ENCODE measurements at places on chromosomes 5 and 9.
A peak's percentile ranks its signal among the peaks of the same experiment; 100 is the strongest.

DNA sequence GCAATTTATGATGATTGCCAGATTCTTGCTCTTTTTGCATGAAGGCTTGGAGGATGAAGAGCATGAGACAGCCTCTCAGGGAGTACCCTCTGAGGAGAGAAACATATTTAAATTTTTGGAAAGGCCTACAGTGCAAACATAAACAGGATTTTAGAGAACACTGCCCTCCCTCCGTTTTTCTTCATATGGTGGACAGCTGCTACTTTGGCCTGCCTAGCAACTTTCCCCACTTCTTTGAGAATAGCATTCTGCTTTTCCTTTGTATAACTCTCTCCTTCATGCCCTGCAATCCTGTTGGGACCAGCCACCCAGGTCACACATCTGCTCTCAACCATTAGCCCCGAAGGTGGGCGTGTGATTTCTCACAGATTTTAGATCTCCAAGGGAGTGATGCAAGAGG, 20.5 kb upstream of the TXN start:
- DNase-seq: no peak

GRCh38 chr5:168843277-168844015, 264.3 kb upstream of the PANK3 start:
- DNase-seq: peak; percentile 45

DNA sequence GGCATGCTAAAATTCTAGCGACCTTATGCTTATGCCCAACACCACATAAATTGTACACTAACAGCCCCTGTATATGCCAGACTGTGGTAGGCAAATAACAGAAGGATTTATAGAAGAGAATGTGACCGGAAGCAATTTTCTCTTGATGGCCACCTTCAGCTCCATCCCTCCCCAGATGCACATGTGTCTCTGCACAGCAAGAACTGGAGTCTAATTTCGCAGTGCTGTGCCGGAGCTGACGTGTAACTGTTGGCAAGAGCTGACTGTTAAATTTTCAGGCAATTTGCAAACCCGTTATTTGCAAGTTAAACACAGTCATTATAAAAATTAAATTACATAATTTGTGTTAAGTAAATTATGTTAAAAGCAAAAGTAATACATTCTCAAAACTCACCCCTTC, 48.4 kb downstream of the PCA3 start:
- no peak for DNase-seq

GRCh38 chr5:73776405-73776804, 150.4 kb downstream of the ARHGEF28 start:
- DNase-seq: no peak

- no peak for DNase-seq
Observed at GRCh38 chr9:36208521-36209253, 18.0 kb downstream of the CLTA start.

GRCh38 chr5:90601468-90601867, 42.9 kb downstream of the ADGRV1 start:
- DNase-seq: no peak

GRCh38 chr5:179878222-179879002, 19.8 kb upstream of the MRNIP start:
- DNase-seq: no peak

DNA sequence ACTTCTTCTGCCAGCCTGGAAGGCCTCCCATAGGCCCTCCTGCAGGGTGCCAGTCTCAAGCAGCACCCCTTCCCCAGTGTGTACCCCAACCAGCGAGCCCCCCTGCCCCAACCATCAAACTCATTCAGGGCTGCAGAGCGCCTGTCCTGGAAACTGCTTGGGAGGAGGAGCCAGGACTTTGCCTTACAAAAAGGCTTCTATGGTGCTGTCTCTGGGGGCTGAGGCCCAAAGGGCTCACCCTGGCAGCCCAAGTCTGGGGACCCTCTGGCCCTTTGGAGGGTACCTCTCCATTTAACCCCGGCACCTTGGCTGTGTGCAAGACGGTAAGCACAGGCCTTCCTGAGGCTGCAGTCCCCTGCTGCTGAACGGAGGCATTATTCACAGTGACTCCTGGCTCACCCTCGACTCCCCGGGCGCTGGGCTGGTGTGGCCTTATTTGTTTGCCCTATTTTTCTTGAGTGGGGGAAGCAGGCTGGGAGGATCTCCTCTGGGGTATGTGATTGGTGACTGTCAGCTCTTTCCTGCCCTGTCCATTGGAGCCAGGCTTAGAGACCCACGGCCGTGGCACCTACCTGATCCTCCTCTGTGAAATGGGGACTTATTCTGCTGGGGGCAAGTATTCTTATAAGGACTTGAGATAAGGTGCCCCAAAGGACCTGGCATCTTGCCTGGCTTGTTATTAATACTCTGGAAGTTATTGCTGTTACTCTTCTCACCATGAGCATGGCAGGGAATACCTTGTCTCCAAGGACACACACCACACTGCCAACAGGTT, 5.8 kb downstream of the LMX1B start:
- no peak for DNase-seq

DNA sequence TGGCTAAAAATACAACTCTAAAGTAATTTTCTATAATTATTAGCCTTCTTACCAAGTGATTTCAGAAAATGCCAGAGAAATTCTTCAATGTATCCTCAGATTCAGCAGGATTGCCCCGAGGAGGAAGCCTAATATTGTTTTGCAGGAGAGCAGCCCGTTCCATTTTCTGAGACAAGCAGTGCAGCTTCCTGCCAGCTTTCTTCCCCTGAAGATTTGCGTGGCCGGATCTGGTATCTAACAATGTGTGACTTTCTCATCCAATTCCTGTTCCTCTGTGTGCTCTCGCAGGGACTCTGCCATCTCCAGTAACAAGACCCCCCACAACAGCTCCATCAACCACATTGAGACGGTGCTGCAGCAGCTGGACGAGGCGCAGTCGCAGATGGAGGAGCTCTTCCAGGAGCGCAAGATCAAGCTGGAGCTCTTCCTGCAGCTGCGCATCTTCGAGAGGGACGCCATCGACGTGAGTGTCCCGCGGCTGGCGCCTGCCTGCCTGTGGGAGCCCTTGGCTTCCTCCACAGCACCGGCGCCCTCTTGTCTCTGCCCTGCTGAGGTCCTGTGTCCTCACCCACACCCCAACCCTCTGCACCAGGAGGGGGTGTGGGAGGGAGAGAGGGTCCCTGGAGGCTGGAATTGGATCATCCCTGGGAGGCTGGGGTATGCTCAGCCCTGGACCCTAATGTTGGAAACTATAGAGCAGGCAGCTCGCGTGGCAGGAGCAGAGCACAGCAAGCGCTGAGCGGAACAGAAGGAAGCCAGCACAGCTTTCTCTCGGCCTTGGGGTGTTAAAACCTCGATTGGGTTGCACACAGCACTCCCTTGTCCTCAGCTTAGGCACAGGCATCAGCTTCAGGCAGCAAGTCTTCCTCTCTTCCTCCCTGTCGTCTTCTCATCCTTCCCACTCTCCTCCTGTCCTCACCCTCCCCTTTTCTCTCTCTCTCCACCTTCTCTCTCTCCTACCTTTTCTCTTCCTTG, 216.2 kb downstream of the TRIO start:
- DNase-seq: no peak

- DNase-seq: peak; percentile 33
Observed at GRCh38 chr5:139561655-139562451, 714 bp downstream of the UBE2D2 start.

DNA sequence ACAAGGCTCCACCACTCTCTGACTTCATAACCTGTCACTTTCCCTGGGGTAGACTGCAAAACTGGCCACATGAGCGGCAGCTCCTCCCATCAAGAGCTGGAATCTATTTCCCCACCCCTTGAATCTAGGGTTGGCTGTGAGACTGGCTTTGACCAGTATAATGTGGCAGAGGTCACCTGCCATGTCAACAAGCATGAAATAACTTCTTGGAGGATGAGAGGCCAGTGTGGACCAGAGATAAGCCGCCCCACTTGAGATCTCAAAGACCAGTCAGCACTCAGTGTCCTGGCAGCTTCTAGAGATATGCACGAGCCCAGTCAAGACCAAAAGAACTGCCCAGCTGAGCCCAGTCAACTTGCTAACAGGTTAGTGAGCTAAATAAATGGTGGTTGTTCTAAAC, 59.0 kb downstream of the MARCHF11 start:
- DNase-seq: no peak

GRCh38 chr9:27817747-27818146, 244.5 kb upstream of the C9orf72 start:
- no peak for DNase-seq

DNA sequence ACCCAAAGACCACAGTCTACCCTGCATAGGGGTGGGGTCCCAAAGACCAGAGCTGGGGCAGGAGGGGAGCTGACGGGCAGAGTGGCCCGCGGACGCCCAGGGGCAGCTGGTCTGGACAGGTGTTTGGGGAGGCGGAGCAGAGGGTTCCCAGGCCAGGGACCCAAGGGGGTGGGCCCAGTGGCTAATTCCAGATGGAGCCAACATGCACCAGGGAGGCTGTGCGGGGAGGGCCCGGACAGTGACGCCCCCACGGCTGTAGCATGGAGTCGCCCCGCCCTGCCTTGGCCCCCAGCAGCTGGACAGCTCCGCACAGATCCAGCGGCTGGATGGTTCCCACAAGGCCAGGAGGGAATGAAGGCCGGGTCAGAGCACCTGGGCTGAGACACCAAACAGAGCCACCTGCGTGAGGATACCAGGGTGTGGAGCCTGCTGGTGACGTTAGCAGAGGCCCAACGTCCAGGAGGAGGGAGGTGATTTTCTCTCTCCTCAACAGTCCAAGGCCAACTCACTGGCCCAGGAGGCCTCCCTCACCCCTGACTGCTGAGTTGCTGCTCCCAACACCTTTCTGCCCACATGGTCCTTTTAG, 55.3 kb upstream of the EGFL7 start:
- no peak for DNase-seq

- DNase-seq: peak; percentile 70
Observed at GRCh38 chr5:54883374-54884194, 101.8 kb downstream of the ESM1 start.

GRCh38 chr5:167802755-167803431, 488.6 kb upstream of the WWC1 start:
- DNase-seq: peak; percentile 88

DNA sequence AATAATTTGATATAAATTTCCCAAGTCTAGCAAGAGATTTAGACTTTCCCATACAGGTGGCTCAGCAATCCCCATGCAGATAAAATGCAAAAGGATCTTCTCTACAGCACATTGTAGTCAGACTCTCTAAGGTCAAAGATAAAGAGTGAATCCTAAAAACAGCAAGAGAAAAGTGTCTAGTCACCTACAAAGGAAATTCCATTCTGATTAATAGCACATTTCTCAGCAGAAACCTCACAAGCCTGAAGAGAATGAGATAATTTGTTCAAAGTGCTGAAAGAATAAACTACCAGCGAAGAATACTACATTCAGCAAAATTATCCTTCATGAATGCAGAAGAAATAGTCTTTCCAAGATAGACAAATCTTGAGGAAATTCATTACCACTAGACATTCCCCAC, 493.3 kb downstream of the PRELID2 start:
- peak; percentile 25 for DNase-seq

GRCh38 chr5:113036321-113036720, 59.7 kb downstream of the DCP2 start:
- DNase-seq: no peak

DNA sequence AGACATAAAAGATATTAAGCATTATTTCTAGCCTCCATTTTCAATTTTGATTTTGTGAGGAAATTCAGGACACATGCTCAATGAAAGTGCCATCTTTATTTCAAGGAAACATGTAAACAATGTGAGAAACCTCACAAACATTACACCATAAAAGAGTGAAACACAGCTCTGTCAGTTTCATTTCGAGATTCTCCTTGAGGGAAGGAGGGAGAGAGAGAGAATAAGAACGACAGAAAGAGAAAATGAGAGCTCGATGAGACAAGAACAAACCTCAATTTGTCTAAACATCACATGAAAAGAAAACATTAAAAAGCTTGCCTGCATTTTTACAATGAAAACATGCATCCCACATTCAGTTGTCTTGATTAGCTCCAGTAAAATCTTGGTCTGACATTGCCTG, 553.5 kb upstream of the MEF2C start:
- DNase-seq: no peak

- DNase-seq: peak; percentile 75
Observed at GRCh38 chr9:134661791-134662142, 20.2 kb downstream of the COL5A1 start.

GRCh38 chr5:40406741-40407211, 272.9 kb upstream of the PTGER4 start:
- no peak for DNase-seq

GRCh38 chr5:138212828-138213160, 329 bp downstream of the CDC23 start:
- peak; percentile 1 for DNase-seq

GRCh38 chr5:59054963-59055528, 472.2 kb downstream of the RAB3C start:
- DNase-seq: no peak

DNA sequence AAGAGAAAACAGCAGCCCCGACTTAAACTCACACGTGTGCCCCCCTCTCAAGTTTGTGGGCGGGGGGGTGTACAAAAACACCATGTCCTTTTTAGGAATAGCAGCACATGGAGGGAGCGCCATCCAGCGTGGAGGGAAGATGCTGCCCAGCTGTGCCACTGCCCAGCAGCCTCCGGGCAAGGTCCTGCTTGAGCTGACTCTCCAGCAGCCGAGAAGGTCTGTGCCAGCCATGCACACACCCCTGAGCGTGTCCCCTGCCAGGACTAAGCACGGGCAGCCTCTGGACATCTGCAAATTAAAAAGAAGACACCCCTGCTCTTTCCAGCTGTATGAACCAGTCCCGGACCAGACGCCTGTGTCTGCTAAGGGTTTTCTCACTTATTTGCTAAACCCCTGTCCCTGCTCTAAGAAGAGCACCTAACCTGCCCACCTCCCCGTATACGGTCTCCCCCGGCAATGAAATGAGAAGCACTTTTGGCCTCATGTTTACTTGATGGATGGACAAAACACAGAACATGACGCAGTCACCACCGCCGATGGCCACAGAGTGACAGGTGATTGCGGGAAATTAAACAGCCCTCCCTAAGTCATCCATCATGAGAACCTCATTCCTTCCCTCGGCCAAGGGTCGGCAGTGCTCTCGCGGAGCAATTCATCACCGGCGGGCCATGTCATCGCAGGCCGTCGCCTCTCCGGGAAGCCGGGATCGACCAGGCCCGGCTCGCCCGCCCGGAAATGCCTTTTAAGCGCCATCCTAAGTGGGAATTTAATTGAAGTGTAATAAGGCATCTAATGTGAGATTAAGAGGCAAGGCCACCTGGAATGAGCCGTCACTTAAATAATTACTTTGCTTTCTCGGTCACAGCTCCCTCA, 96.9 kb downstream of the OLFM1 start:
- DNase-seq: no peak
